ENCODE measurements at places on chromosomes 3 and 15.

- no peak for DNase-seq
Measured at GRCh38 chr3:59418836-59419235, 369.0 kb upstream of the CFAP20DC start.

GRCh38 chr3:102761766-102762165 is 327.0 kb downstream of the ZPLD1 start:
- no peak for DNase-seq

- DNase-seq, result no peak
Measured at GRCh38 chr3:195172039-195172684, 98.8 kb downstream of the XXYLT1 start.

DNA sequence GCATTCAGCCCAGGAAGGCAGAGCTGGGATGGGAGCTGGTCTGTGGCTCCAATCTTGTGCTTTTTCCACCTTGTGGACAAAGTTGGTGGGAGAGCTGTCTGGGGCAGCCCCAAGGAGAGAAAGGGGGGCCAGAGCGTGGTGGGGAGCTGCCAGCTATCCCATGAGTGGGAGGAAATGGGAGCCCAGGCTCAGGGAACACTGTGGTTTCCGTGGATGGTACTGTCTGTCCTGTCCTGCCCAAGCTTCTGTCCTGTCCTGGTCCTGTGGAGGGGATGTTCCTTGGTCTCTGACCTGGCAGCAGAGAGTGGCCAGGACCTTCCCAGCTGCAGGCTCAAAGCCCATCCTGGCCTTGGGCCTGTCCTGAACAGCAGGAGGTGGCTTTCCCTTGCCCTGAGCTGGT is 72.6 kb upstream of the SEC13 start:
- no peak for DNase-seq

DNA sequence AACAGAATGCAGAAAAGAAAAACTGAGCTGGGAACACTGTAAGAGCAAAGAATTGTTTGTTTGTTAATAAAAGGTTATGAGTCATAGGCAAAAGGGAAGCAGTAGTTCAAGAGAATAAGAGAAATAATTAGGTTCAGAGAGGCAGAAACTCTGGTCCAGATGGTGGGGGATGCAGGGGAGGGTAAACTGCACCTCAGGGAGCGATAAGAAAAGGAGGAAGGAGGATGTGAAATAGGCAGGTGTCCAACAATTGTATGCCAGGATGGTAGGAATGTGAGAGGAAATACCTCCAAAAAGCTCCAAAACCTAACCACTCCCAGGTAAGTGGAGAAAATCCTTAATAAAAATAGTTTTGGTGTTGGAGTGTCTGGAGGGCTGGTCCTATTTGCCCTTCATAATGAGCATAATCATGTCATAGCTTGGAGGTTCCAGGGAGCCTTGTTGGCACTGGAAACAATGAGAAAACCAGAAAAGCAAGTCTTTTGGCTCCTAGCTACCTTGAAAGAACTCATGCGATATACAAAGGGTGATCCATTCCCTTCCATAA is 405.4 kb upstream of the TBL1XR1 start:
- DNase-seq, result no peak

- no peak for DNase-seq
Measured at GRCh38 chr3:177603148-177603603, 405.9 kb upstream of the TBL1XR1 start.

- DNase-seq, result peak; percentile 93
Measured at GRCh38 chr3:180989291-180990163, at the start of gene DNAJC19. DNAJC19 (minus strand) TSS chr3:180989736; CDS start chr3:180989602, 134 bp downstream.

DNA sequence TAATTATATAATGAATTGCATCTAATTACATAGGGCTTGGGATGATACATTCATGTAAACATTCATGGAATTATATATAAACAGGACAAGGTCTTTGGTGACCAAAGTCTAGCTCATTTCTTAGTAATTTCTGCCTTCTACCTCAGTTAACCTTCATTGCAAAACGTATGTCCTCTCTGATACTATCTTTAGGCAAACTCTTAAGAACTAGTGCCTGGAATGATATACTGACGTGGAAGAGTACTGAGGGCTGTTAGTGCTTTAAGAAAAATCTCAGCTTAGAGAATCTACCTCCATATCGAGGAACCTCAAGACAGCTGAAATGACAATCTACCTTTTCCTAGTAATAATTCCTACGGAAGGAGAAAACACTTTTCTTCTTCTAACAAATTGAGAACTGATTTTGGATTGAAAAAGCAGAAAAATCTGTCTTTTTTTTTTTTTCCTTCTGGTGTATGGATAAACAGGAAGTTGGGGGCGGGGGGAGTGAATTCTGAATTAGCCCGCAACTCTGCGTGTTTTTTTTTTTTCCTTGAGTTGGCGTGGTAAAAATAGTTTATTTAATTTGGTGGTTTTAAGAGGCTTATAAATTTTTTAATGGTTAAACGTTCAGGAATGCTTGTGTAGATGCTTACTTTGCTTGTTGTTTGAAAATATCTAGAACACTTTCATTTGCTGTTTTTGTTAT is 43.2 kb downstream of the RARB start:
- DNase-seq, result no peak

GRCh38 chr3:17592956-17593355 is 149.5 kb downstream of the TBC1D5 start:
- DNase-seq, result no peak

All from RWPE2 (cell line).